Caki2 (cell line): ENCODE measurements at places on chromosomes 4 and X. TPM values are rescaled to one million over a fixed set of nuclear protein-coding genes. Genes with fewer than 3 reads are reported as not detected.

DNA sequence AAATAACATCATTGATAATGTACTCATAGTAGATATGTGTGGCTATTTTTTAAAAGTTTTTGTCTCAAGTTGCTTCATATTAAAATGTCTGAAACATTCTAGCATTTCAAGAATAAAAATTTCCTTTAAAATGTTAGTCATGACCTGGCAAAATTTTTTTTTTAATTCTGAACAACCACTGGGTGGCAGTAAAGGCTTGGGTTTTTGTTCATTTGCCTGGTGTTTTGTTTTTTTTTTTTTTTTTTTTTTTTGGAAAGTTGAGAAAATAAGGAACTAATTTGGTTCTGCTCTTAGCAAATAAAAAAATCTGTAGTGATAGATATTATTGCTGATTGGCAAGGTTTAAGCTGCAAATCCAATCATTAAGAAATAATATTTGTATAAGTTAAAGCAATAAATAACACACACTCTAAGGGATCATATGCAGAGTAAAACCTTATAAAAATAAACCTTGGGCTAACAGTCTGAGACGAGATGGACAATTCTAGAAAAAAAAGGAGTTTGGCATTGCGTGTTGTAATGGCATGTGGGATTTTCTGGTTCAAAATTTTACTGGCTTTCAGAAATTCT is 81.4 kb downstream of the CEP44 start:
- DNase-seq, result peak; percentile 52

- no peak for DNase-seq
Observed at GRCh38 chr4:164613256-164613655, 140.7 kb upstream of the SMIM31 start.

DNA sequence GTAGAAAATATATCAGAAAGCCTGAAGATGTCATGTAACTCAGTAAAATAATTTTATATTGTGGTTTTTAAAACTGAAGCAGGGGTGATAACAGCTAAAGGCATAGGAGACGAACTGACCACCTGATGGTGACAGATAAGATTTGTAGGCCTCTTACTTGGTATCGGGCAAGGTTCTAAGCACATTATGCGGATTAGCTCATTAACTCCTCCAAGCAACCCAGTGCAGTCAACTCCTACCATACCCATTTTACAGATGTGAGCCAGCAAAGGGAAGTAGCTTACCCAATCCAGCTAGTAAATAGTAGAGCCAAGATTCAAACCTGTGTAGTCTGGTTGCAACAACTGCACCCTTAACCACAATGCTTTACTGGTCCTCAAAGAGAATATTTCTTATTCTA is 62.1 kb downstream of the CC2D2A start:
- no peak for DNase-seq

- no peak for DNase-seq
Observed at GRCh38 chrX:148956352-148956751, 455.9 kb downstream of the AFF2 start.

FAT4 gene
- 2.7 and 3.2 TPM in 2 replicates for total RNA-seq
